NCI-H1930 (cell line): ENCODE measurements at places on chromosomes 16 and 17.

DNA sequence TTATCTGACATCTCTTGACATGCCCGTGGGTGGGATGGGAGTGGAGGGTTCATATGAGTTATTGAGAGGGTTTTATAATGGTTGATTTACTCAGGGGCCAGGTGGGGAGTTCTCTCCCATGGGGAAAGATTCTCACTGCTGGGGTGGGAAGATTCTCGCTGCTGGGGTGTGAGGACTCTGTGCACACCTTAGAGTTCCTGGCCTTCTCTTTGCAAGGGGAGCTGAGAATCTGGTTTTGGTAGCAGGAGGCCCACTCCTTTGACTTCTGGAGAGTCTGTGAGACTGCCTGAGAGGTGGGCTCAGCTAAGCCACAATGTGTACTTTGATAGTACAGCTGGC, 31.5 kb downstream of the TBX4 start:
- DNase-seq = no peak

- no peak for DNase-seq
Measured at GRCh38 chr16:87076950-87077749, 240.0 kb downstream of the C16orf95 start.

DNA sequence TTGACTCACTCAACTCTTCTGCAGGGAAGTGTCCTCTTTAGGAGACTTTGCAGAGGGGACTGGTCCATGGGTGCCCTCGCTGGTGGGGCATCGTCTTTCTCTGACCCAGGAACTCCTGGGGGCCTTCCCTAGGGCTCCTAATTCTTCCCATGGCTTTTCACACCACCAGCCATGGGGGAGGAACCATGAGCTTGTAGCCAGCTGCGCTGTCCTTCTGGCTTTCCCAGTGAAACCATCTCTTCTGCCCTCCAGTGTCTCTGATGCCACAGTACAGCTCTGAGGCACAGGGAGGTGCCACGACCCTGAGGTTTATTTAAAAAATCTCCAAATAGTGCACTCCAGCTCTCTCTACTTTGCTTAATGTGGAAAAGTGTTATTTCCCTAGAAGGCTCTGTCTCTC, 78.6 kb downstream of the SDR42E1 start:
- no peak for DNase-seq

GRCh38 chr16:3945751-3946603, 65.5 kb upstream of the CREBBP start:
- DNase-seq = no peak

- no peak for DNase-seq
Measured at GRCh38 chr17:82127704-82128103, 29.7 kb upstream of the FASN start.

DNA sequence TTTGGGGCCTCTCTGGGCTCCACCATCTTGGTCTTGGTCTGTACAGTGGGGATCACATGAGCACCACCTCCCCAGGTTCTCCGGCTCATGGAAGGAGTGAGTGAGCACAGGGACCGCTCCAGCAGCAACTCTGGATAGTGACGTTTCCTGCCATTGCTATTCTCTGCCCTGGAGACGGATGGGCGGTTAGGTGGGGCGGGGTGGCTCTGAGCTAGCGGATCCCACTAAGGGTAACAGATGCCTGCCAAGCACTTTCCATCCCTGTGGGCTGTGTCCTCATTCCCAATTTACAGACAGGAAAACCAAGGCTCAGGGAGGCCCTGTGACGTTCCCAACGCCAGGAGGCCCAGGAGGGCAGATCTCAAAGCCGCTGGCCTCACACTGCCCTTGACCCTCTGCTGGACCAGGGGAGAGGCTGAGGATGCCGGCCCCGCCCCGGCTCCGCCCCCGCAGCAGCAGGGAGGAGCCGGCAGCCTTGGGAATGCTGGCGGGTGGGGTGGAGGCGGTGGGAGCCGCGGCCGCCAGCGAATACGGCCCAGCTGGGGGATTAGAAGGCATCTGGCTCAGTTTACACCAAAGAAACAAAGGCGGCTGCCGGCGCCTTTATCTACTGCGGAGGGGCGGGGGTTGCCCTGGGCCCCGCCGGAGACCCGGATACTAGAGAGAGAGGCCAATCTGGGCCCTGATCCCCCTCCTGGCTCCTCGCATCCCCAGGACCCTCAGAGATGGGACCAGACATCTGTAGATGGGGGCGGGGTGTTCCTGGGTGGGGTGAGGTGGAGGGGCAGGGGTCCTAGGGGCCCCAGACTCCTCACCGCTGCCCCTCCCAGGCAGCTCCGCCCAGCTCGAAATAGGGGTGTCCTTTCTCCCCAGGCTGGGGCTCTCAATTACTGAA, 122.3 kb upstream of the CIBAR2 start:
- DNase-seq = no peak

DNA sequence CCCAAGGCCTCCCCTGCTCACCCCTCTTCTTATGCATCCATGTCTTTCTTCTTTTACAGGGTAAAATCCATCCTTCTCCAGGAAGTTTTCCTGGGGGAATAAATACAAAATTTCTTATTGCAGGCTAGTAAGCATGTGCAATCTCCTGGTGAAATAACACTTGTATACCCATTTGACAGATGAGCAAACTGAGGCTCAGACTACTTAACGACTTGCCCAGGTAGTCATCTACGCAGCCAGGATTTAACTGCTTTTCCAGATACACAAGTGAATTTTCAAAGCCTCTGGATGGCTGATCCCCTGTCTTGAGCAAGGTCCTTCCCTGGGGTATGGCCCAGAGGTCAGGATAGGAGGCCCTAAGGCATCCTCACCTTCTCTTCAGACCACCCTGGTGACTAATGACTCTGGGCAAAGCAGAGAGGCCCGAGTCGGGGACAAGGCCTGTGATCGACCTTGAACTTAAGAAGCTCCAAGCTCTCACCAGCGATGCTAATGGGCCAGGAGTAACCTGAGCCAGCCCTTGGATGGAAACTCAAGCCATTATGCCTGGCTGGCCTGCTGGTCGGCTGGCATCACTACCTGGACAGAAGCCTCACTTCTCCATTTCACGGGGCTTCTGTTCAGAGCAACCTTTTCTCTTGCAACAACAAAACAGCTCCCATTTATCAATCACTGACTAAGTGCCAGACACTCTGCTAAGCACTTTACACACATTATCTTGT, 33.1 kb downstream of the ZNF423 start:
- DNase-seq = no peak
